ENCODE measurements at places on chromosomes 3 and 15.

GRCh38 chr3:171770689-171771620 is 39.3 kb downstream of the PLD1 start:
- DNase-seq: no peak

GRCh38 chr3:194782698-194783404 is 97.2 kb downstream of the FAM43A start:
- DNase-seq: no peak

DNA sequence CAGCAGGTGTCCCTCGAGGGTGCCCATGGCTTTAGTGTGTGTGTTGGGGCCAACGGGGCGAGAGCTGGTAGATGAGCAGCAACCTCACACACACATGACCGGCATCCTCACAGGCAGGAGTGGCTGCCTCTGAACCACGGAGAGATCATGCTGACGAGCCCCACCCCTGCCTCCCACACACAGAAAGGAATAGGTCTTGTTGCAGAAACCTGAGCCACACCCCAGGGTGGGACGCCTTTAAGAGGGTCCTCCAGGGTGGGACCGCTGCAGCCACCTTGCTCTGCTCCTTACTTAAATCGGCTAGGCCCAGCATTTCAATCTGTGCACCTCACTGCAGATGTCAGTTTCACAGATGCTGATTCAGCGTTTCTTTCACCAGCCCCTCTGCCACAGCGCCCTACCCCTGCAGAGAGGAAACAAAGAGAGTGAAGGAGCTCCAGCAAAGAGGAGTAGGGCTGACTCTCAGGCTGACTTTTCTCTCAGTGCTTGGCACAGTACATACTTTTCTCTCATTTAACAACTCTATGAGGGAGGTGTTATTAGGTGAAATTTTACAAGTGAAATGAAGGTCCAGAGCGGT is 61.2 kb upstream of the EPHB3 start:
- DNase-seq: no peak

DNA sequence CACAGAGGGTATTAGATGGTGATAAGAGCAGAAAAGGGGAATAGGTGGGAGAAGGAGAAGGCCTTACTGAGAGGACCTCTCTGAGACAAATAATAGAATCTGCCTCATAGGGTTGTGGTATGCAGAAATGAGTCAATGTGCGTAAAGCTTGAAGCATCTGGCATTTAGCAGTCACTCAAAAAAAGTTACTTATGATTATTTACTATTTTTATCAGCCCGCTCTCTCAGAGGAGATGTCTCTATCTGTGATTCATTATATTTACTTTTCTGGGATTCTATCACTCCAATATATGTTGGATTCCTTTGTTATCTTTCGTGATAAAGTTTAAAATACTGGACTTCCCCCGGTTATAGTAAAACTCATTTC is 4.6 kb upstream of the TM4SF1 start:
- DNase-seq: no peak

GRCh38 chr3:151871639-151872468 is 1.6 kb upstream of the SUCNR1 start:
- no peak for DNase-seq

DNA sequence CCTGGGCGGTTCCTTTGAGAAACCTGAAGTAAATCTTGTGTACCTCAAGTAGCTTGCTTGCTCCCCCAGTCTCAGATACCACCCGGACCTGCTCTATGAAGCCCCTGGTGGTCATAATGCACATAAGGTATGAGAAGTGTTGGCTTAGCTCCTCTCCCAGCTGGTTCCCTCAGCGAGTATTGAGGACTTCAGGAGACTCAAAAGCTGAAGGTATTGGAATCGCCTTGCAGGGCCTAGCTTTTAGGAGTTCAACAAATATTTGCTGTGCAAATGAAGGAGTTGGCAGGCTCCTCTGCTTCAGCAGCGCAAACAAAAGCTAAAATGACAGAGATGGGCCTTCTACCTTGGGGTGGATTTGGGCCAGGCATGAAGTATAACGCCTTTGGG is 1.7 kb downstream of the CMTM8 start:
- DNase-seq: peak; percentile 22

GRCh38 chr15:46681901-46682300 is 1035.4 kb upstream of the SEMA6D start:
- no peak for DNase-seq

DNA sequence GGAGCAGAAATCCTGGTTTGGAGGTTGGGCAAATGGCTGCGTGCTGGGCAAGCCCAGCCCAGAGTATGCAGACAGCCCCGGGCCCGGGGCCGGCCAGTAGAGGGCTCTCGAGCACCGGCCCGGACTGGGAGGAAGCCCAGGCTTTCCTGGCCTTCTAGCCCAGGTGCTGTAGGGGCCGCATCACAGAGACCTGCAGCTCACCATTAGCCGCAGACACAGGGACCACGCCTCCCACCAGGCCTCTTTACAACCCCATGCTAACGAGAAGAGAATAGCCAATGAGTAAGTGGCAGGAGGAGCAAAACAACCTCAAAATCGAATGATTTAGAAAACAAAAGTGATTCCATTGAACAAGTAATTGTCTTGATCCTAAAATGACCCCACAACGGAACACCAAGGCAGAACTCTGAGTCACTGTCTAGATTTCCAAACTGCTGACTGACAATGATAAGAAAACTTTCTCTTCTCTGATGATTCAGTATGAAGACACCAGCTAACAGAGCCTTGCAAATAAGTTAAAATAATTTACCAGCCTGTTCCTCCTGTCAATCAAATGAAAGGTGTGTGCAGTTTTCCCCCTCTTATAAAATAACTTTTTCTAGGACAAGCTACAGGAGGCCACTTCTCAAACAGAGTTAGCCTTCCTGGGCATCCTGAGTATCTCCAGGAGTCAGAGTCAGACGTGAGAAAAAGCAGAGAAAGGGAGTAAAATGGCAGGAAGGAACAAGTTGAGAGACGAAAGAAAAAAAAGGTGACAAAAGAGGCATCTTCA is 102.2 kb downstream of the DGKG start:
- DNase-seq: peak; percentile 59

DNA sequence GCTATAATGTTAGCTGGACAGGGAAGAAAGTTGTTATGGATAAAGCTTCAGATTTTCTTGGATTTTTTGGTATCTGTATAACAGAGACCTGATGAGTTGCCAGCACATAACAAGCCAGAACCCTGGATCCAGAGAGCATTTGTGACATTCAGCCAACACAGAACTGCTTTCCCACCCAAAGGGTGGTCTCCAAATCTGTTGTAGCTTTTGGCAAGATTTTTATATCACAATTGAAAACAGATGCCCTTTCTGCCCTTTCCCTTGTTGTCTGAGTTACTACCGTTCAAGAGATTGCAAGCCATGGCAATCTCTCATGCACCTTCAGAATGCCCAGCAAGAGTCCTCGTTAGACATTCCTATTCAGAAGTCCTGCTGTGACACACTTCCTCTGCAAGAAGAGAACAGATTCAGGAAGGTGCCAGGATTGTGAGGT is 107.6 kb upstream of the FGF7 start:
- no peak for DNase-seq

DNA sequence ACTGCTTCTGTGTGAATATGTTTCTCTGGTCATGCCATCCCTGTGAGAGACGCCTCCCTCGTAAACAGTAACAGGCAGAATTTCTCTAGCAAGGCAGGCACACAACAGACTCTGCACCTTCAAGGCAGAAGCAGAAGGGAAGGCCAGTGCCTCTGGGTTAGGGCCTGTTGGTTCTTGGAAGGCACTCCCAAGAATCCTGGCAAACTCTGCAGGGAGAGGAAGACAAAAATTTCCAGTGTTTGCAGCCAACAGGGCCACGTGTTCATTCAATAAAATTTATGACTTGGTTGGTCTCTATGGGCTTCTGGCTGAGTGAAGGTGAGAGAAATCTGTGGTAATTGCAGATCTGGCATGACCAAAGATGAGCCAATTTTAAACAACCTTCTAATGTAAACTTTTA is 39.3 kb downstream of the NFKBIZ start:
- DNase-seq: no peak

- DNase-seq: no peak
Observed at GRCh38 chr3:73572368-73572767, 52.4 kb downstream of the PDZRN3 start.

- DNase-seq: no peak
Observed at GRCh38 chr15:81284256-81285031, 39.5 kb downstream of the STARD5 start.

- DNase-seq: no peak
Observed at GRCh38 chr3:126498461-126498860, 19.1 kb downstream of the UROC1 start.

GRCh38 chr3:9552252-9552999 is 1.2 kb downstream of the LHFPL4 start:
- no peak for DNase-seq

GRCh38 chr3:188164248-188164687 is 10.3 kb downstream of the LPP start:
- no peak for DNase-seq

GRCh38 chr15:85600001-85600400 is 194.7 kb downstream of the KLHL25 start:
- DNase-seq: no peak

DNA sequence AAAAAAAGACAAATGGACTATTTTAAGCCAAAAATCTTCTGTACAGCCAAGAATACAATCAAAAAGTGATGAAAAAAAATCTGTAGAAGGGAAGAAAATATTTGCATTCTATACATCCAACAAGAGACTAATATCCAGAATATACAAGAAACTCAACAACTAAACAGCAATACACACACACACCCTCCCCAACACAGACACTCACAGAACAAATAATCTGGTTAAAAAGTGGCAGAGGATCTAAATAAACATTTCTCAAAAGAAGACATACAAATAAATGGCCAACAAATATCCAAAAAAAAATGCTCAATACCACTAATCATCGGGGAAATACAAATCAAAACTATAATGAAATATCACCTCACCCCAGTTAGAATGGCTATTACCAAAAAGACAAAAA is 209.0 kb upstream of the ZNF385D start:
- DNase-seq: no peak

GRCh38 chr3:56173601-56174000 is 294.7 kb downstream of the ERC2 start:
- no peak for DNase-seq
